ENCODE measurements at places on chromosomes 11 and 22. TPM values are rescaled to one million over a fixed set of nuclear protein-coding genes. Genes with fewer than 3 reads are reported as not detected.

Gene KCTD14
- 0.45 TPM for total RNA-seq

Gene FOSL1
- 5.5 TPM for total RNA-seq

Gene NAALADL1
- 9.1 TPM for total RNA-seq

Gene NXPE1
- total RNA-seq = not detected

All from right cardiac atrium (tissue), 5 donors.